ENCODE measurements at places on chromosomes 7 and 10.

DNA sequence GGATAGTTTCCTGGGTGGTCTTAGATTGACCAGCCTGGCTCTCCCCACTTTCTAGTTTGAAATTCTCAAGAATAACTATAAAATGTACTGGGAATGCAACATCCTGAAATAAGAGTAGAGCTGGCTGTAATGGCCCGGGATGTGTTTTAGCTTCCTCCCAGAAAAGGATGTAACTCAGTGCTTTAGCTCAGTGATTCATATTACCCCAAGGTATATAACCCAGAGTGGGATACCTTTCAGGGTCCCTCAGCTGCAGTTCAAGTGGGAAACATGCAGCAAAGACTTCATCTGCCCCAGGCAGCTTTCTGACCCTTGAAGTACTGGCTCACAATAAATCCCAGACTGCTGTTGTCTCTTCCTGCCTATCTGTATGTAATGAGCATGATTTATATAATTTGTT, 666.7 kb upstream of the KCND2 start:
- no peak for DNase-seq

DNA sequence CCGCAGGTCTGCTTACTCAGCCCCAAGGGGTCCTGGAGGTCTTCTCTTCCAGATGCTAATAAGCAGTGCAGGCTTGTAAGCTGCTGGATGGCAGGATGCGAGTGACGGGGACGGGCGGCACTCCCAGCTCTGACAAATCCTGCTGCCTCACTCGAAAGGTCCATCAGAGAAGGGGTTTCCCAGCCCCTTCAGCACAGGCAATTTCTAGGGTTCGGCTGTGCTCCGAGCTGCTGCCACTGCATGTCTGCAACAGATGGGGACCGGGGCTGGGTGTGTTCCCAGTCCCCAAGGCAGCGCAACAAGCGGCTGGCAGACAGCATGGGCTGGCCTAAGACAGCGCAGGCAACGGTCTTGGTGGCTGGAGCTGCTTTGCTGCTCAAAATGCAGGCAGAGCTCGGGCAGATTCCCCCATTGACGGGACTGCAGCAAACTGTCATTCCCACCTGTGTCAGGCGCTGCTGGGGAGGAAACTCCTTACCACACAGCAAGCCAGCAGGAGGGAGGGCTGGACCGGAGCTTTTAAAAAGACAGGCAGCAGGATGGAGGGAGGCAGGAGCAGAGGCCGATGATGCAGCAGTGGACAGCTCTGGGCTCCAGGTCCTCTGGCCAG, 62.4 kb downstream of the PRKAG2 start:
- DNase-seq: no peak

DNA sequence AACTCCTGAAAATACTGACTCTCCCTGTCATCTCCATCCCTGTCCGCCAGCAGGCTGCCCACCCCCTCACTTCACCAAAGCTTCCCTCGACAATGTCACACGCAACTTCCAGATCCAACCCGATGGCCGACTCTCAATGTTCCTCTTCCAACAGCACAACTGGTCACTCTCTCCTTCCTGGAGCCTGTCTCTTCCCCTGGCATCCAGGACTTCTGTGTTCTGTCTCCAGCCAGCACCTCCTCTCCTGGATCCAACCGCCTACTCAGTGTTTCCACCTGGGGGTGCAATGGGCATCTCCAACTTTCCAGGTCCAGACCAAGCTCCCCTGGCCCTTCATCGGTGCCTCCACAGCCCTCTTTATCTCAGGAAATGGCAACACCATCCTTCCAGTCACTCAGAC, 8.6 kb downstream of the CPA5 start:
- DNase-seq: no peak

GRCh38 chr7:68998136-68998535, 600.1 kb upstream of the AUTS2 start:
- DNase-seq: no peak

- DNase-seq: peak; percentile 47
Measured at GRCh38 chr7:44881610-44882009, 3.7 kb downstream of the PURB start.

DNA sequence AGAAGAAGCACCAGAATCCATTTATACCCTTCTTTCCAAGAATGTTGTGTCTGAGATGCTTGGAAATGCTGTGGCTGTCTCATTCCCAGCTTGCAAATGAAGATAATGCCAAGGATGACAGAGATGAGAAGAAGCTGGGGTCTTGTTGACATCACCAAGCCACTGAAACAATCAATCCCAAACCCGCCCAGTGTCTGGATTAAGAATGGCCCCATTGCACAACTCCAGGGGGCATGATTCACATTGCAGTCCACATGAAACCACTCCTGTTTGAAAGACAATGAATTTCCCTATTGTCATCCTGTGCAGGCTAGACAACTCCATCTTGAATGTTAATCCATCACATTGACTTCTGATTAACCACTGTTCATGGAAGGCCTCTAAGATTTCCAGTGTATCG, 28.6 kb downstream of the SORBS1 start:
- DNase-seq: no peak

- peak; percentile 18 for DNase-seq
Measured at GRCh38 chr10:61140765-61141392, 196.9 kb upstream of the RHOBTB1 start.

DNA sequence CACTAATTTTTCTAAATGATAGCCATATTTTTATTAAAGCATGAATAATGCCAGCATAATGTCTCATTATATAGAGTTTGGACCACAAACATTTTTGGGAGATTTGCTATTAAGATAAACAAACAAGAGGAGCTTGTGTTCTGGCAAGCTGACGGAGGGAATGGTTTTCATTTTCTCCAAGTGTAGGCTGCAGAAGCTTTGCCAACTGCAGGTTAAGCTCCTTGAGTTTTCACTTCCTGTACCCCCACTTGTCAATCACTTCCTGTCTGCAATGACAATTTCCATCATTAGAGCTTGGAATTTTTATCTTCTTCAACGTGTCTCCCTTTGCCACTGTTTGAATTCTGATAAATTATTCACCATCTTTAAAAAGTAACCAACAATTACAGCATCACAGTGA, 13.4 kb downstream of the EBF3 start:
- DNase-seq: no peak

DNA sequence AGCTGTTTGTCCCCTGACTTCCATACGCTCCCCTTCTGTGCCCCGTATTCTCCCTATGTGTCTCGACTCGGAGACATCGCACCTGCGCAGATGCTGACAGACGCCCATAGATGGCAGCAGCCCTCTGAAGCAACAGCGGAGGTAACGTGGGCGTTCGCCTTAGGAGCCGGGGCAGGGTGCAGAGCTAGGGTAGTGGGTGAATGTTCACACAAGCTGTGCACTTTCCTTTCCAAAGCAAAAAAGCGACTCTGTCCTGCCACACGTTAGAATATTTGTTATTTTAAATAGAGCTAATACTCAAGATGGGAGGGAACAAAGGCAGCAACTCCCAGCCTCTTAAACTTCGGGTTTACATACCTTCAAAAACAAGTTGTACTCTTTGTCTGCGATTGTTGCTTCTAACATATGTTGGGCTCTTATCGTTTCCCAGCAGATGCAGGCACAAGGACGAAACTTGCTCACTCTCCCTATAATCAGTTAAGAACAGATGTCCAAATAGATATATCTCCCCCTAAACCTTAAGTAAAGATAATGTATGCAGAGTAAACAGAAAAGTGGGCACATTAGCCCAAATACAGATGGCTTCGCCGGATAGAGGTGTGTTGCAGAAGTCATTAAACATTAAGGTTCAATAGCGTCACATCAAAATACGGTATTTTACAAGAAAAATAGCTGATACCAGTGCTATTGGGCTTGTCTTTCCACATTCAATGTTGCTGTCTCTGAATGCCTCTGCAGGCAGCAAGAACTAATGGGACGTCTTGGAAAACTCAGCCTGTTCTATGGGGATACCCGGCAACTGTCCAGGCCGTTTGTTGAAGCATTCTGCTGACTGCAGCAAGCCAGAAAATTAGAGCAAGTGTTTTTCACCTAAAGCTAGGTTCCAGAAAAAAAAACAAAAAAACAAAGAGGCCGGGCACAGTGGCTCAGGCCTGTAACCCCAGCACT, 340.3 kb upstream of the PRKCQ start:
- DNase-seq: no peak

- no peak for DNase-seq
Measured at GRCh38 chr7:46208635-46209525, 287.8 kb upstream of the IGFBP3 start.

DNA sequence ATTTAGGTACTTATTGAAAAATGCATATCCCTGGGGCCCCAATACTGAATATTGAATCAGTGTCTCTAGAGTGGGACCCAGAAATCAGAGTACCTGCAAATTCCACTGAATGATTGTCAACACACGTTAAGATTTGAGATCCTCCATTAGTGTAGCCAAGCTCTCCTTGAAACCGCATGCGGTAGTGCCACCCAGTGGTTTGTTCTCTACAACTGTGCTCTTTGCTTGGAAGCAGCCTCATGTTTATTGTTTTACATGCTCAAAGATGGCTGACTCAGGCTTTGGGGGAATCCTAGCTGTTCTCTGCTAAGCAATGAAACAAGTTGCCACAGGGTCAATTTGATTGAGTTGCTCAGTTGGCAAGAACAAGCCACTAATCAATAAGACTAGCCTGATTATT, 340.2 kb upstream of the CELF2 start:
- peak; percentile 44 for DNase-seq

- no peak for DNase-seq
Measured at GRCh38 chr10:117876210-117876609, 170.5 kb downstream of the RAB11FIP2 start.

Measured in NCI-H226 (cell line).